ENCODE measurements at places on chromosomes 12 and 14.

- DNase-seq = no peak
These were observed 161.7 kb upstream of the PARP11 start for GRCh38 chr12:4034921-4035320.

- no peak for DNase-seq
These were observed 8.3 kb upstream of the MTA1 start for GRCh38 chr14:105411017-105411941.

DNA sequence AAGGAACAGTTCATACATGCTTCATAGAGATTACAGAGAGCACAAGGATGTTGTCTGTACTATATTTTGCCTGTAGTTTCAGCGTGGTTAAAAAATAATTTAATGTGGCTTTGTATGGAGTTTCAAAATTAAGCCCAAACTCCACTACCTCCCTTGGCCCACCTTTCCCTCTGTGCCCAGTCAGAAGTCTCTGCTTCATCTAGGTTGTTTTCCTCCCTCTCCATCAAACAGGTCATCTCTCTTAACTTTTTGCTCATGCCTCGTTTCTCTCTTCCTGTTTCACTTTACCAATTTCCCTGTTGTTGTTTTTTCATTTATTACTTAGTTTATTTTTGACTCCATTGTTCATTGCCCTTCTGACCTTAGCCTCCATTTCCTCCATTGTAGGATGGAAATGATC lies 94.9 kb upstream of the NEDD1 start:
- no peak for DNase-seq

DNA sequence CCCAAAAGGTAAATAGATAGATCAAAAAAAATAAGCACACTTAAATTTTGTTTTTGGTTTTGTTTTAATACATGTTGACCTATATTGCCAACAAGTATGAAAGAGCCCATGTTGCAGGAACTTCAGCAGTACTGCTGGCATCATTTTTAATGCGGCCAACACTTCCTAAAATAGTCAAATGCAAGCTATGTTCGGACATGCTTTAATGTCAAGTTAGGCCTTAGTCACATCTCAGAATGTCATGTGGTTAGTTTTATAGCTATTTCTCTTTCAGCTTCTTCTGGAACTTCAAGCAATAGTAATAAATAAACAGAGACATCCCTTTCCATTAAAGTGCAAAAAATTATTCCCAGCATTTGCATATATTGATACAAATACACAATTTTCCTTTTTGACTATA lies 153.4 kb downstream of the PIK3C2G start:
- DNase-seq = no peak

- no peak for DNase-seq
These were observed 72.8 kb downstream of the TTC7B start for GRCh38 chr14:90743425-90743824.

DNA sequence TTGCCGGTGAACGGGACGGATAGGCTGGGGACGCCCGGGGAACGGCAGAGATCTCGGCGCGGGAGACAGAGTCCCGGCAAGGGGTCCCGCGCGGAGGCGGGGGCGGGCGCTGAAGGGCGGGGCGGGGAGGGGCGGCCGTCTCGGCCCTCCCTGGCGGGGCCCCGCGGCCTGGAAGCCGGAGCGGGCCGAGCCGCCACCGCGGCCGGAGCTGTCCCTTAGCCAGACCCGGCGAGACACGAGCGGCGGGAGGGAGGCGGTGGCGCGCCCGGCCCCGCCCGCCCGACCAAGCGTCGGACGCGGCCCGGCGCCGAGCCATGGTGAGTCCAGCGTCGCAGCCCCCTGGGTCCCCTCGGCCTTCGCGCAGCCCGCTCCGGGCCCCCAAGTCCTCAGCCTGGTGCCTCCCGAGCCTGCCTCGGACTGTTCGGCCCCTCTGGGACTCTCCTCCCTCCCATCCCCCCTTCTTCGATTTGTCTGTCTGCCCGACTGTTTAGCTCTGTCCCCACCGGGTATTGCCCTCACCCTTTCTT lies at the start of gene ARHGEF40:
Gene ARHGEF40, plus strand, starts transcription at position 222 of the 527 bp plus-strand sequence. Its CDS starts 93 bp downstream, at position 315.
- DNase-seq = no peak

- DNase-seq = no peak
These were observed 27.0 kb upstream of the HIF1A start for GRCh38 chr14:61668282-61668681.
